ENCODE measurements at places on chromosomes 11 and 22.

DNA sequence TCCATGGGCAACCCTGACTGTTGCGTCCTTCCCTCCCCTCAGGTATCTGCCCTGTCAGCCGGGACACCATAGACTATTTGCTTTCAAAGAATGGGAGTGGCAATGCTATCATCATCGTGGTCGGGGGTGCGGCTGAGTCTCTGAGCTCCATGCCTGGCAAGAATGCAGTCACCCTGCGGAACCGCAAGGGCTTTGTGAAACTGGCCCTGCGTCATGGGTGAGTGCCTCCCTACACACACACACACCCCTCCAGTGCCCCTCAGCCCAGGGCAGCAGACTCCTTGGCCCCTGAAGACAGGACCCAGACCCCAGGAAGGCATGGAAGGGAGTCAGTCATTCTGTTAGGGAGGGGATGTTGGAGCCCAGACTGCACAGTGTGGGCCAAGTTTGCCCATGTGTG lies 17.9 kb upstream of the UVRAG start:
- DNase-seq: no peak

DNA sequence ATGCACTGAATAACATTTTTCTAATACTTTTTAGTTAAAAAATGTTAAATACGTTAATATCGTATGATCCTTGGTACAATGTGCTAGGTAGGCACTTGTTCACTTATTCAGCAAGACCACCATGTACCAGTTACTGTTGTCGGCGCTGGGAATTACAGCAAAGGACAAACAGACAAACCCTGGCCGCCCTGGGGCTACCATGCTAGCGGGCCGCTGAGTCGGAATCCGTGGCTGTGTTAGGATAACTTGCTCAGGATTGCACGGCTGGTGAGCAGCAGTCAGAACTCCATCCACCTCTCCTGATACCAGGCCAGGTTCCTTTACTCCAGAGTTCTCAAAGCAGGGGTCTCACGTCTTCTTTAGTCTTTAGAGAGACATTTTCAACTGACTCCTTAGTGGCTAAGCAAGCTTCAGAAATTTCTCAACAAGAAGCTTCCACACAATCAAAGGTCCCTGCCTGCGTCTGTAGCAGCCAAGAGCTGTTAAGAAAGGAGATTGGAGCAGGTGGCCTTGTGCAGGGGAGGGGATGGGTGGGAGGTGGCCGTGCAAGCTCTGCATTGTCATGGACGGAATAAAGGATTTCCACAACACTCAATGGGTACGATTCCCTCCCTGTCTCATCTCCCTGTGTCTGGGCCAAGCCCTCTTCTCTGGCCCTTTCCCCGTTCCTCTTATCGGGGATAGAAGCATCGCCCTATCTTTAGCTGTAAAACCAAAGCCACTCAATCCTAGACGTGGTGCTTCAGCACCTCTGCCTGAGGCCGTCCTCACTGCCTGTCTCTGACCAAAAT lies 39.8 kb upstream of the NNMT start:
- no peak for DNase-seq

DNA sequence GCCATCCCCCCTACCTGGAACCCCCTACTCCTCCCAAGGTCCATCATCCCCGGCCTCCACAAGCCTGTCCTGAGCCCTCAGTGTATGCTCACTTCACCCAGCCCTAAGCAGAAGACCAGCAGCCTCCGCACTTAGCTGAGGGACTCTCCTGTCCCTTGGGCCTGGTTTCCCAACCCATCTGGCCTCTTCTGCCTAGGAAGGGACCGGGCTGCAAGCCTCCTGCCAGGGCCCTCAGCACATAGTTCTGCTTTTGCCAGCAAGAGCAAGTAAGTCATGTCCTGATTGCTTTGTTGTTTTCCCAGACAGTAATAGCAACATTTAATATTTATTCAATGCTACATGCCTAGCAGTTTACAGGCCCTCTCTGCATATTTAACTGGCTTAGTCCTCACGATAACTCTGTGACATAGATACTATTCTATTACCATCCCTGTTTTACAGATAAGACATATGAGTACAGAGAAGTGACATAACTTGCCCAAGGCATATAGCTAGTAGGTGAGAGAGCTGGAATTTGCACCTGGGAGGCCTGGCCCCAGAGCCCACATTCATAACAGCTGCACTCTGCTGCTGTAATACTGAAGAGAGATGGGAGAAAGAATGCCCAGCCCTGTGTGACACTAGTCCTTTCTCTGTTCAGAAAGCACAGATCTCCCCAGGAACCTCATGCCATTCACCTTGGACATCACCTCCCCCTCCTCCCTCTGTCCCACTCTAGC lies 139.2 kb downstream of the PARVA start:
- no peak for DNase-seq

GRCh38 chr11:74077193-74077592 lies 68.3 kb upstream of the UCP3 start:
- DNase-seq: no peak

GRCh38 chr22:32687801-32688200 lies 113.7 kb upstream of the TIMP3 start:
- no peak for DNase-seq

DNA sequence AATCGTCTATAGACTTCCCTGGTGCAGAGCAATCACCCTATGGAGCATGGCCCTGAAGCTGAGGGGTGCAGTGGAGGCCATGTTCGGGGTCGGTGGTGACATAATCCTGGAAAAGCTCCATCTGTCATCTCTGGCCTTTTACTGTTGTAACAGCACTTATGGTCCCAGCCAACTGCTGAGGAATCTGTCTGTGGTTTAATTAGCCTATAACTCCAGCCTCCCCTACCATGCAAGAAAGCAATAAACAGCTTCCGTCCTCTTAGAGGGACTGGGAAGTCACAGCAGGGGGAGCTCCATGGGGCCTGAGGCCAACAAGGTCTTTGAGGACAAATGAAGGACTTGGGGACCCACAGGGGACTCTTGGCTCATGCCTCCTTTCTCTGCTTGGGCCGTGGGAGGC lies 159.1 kb upstream of the NECTIN1 start:
- DNase-seq: no peak

DNA sequence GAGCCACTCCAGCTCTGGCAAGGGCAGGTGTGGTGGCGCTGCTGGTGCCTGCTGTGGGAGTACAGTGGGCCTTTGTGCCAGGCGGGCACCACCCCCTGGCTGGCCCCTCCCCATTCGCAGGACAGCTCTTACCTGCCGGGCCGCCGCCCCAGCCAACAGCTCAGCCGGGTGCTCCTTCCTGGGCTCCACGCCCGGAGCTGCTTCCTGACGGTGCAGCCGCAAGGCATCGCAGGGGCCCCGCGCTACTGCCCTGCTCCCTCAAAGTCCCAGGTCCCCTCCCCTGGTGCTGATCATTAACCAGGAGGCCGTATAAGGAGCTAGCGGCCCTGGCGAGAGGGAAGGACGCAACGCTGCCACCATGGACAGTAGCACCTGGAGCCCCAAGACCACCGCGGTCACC lies at the start of gene SLC5A1:
TSS of gene SLC5A1 (plus strand) at position 338 of the 400 bp plus-strand sequence. CDS start at position 359, 21 bp downstream.
- DNase-seq: no peak

GRCh38 chr11:115077740-115078139 lies 399.4 kb downstream of the NXPE2 start:
- no peak for DNase-seq

- DNase-seq: no peak
Observed at GRCh38 chr11:15873501-15873900, 482.8 kb downstream of the SOX6 start.

Measured in left lobe of liver (tissue), 2 donors.